ENCODE measurements at places on chromosomes 2 and 18.

DNA sequence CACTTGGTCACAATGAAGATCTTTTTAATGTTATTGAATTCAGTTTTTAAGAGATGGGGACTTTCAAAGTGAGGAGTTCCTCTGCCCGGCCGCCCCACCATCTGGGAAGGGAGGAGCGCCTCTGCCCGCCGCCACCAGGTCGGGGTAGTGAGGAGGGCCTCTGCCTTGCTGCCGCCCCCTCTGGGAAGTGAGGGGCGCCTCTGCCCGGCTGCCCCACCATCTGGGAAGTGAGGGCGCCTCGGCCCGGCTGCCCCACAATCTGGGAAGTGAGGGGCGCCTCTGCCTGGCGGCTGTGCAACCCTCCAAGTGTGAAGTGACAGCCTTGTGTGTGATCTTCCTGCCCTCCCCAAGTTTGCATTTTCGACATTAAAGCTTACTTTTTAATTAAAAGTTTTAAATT lies 899.3 kb downstream of the TRIB2 start:
- no peak for DNase-seq

GRCh38 chr18:41873730-41874129 lies 81.3 kb upstream of the PIK3C3 start:
- DNase-seq = no peak

DNA sequence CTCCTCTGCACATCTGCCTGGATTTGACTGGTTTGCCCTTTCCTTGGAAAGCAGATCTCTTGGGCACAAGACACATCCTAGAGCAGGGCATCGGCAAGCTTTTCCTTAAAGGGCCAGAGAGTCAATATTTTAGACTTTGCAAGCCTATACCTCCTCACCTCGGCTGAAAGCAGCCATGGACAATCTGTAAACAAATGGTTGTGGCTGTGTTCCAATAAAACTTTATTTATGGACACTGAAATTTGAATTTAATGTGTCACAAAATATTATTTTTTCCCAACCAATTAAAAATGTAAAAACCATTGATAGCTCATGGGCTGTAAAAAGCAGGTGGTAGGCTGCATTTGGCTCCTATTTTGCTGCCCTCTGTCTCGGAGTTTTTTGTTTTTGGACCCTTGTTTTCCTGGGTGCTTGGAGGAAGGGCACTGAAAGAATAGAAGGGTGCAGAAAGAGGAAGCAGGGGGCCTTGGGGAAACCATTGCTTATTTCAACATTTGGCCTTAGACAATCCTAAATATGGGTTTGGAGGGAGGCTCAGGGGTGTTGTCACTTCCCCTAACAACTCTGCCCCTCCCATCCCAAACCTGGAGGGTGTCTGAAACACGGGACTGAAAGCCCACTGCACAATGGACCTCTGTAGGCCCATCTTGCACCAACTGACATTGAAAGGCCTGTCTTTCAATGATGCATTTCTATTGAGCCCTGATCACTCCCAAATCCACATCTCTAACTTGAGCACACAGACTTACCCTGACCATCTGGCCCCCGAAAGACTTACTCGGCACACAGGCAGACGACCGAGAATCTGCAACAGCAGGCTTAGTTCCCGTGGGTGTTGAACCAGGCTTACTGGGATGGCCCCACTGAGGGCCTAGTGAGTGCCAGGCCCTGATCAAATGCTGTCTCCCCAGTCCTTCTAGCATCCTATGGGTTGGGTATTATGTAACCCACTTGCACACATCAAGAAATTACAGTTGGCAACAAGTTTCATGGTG lies 7.1 kb upstream of the ZFP36L2 start:
- no peak for DNase-seq

GRCh38 chr2:120251880-120252224 lies 800 bp upstream of the RALB start:
- DNase-seq = no peak

DNA sequence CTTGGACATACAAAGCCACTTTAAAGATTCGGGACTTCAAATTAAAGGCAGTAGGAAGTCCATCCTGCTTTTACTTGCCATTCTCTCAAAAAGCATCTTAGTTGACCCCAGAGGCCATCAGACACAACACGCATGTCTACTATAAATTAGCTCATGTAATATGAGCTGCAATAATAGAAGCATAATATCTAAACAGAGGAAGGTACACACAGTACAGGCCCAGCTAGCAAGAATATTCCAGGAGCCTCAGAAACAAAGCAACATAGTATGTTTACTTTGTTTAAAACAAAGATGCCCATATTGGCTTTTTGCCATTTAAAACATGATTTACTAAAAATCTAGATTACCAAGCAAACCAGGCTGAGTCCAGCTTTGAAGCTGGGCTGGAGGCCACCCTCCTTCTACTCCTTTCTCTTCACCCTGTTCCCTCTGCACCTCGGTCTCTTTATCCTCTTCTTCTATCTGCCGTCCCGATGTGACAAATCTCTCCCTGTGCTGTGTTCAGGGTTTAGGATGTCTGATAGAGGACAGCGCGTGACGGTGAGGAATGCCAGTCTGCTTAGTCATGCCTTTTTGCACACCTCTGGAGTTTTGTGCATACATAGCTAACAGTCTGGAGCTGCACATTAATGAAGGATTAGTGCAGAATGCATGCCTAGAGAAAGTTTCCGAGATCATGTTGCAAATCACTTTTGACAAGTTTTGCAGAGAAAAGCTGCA lies 28.2 kb downstream of the DTNA start:
- no peak for DNase-seq

DNA sequence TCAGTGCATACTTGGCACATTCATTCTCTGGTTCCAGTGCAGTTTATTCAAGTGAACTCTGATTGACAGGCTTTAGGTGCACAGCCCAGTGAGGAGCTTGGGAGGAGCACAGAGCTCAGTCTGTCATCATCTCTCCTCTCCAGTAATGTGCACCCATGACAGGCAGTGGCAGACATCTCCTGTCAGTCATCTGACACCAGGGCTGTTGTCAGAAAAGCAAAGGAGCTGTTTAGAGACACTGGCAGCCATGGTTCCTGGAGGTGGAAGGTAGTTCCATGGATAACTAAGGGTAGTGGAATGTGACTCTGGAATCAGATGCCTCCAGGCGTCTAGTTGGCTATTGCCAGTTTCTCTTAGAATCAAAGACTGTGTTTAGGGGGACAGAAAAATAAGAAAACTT lies 308.8 kb downstream of the DCDC2C start:
- no peak for DNase-seq

DNA sequence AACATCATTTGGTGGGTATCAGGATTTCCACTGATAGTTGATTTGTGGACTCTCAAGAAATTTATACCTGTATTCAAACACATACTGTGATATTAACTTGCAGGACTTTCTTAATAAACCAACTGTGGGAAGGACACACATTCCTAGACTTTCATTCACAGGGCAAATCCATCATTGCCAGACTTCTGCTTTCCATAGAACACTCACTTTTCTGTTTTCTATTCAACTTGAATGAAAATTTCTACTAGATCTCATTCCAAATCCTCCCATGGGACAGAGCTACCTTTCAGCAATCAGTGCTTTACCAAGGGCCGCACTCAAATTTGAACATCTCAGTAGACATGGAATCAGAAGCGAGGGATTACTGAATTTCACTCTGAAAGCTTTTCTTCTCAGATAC lies 612.5 kb downstream of the IRS1 start:
- DNase-seq = no peak

- no peak for DNase-seq
Measured at GRCh38 chr2:172084395-172084644, 987 bp upstream of the DLX1 start.

- DNase-seq = peak; percentile 38
Measured at GRCh38 chr2:3628800-3629199, 29.2 kb upstream of the ALLC start.

DNA sequence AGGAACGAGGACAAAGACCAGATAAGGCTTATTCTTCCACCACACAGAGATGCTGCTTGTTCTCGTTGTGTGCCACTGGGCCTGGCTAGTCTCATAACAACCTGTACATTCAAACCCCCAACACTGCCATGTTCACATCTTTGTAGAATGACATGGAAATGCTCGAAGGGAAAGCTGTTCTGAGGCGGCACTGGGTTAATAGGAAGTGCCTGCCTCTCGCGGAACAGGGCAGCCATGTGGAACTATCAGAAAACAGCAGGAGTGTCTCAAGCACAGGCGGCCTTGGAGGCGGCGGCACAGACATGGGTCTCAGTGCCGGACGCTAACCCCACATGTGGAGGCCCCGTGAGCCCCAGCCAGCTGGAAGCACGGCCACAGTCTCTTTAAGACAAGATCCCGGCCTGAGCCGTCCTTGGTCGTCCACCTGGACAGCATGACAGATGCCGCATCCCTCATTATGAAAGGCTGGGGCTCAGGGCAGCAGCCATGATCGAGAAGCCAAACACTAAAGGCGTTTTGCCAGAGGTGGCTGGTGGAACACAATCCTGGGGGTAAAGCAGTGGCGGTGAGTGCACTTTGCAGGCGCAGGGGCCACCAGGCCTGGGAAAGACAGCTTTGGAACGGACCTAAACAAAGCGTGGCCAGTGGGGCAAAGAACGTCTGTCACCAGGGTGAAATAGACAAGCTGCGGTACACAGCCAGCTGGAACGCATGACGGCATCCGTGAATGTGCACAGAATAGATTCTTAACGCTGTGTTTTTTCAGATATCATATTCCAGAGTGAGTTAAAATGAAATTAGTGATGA lies 161.0 kb downstream of the HDAC4 start:
- DNase-seq = no peak

DNA sequence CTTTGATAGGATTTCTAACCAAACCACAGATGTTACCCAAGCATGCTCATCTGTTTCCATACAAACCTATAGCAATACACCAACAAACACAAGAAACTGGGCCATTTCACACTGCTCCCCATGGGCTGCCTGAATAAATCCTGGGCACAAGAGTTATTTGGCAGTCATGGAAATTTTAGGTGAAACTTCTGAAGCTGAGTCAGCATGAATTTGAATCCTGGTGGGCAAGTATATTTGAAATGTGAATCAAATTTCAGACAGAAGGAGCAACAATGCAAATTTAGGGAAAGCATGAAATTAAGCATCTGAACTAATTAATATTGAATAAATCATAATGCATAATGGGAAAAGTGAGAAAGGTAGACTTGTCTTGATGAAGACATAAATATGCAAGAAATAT lies 15.9 kb upstream of the TRIM43 start:
- no peak for DNase-seq

GRCh38 chr18:7879717-7880116 lies 312.6 kb downstream of the PTPRM start:
- DNase-seq = no peak

DNA sequence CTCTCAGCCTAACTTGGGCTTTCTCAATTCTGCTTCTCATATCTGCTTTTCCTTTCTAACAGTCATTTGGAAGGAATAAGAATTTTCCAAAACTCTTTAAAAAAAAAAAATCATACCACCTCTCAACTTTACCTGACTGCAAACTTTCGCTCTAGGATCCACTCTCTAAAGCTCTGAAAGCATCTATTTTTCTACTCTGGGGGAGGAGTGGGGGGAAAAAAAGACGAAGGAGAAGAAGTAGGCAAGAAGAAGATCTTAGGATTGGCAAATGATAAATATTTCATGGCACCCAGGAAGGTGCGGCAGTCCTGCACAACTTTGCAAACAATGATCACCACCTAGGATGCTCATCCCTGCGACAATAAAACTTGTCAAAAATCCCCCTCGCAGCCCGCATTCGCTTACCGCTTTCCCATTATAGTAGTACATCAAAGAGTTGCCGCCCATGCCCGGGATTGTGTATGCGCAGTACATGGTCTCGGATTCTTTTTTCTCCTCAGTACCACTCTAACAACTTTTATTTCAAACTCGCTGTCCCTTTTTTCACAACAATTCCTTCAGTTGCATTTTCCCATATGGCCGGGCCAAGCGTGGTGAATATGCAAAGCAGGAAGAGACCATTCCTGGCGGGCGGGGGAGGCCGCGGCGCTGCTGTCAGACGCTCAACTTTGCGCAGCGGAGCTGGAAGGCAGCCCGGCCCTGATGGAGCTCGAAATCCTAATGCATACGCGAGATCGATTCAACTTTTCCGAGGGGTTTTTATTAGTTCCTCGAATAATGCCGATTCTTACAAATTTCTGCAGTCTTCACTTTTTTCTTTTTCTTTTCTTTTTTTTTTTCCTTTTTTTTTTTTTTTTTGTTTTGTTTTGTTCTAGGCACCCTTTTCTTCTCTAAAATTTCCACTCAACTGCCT lies 266.5 kb downstream of the TCF4 start:
- DNase-seq = peak; percentile 49

DNA sequence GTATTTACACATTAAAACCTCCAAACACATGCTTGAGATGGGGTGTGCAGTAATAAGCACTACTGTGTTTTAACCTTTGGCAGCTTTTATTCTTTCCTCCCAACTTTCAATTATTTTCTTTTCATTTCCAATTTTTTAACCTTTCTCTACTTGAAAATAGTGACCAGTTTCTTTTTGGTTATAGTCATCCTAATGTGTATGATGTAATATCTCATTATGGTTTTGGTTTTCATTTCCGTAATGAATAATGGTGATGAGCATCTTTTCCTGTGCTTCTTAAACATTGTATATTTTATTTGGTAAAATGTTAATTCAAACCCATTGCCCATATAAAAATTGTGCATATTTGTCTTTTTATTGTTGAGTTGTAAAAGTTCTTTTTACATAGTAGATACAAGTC lies 103.5 kb downstream of the BMPR2 start:
- DNase-seq = no peak

DNA sequence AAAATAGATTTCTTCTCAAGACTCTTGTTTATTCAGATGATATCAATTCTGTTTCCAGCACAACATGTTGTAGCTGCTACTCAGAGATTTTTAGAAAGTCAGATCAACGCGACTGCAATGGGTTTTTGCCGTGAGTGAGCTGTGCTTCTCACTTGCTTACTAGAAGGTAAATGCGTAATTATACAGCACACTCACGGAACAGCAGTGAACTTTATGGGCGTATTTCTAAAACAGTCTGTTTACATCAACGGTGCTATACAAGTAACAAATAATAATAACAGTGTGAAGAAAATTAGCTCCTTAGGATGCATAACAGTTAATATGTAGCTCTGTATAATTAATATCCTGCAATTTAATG lies 533.6 kb downstream of the RNF144A start:
- no peak for DNase-seq

GRCh38 chr2:212814941-212815340 lies 276.3 kb upstream of the ERBB4 start:
- no peak for DNase-seq

- DNase-seq = no peak
Measured at GRCh38 chr2:178767094-178768060, 39.8 kb downstream of the TTN start.

DNA sequence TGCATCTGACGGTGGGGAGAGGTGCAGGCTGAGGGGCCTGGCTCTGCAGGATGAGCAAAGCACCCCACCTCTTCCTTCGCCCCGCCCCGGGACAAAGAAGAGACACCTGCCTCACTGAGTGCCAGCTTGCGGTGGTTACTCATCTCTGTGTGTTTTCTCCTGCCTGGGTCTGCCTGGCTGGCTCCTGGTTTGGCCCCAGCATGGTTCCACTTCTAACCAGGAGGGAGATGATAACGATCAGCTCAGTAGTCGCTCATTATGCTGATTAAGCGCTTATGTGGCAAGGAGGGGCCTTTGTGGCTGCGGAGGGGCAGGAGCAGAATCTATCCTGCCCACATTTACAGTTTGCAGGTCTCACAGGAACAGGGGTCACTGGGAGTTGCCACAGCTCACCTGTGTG lies 68.7 kb upstream of the EDAR start:
- DNase-seq = no peak
